Liver (tissue), 10 donors: ENCODE measurements at places on chromosomes 5 and 9. TPM values are rescaled to one million over a fixed set of nuclear protein-coding genes. Genes with fewer than 3 reads are reported as not detected.

DNA sequence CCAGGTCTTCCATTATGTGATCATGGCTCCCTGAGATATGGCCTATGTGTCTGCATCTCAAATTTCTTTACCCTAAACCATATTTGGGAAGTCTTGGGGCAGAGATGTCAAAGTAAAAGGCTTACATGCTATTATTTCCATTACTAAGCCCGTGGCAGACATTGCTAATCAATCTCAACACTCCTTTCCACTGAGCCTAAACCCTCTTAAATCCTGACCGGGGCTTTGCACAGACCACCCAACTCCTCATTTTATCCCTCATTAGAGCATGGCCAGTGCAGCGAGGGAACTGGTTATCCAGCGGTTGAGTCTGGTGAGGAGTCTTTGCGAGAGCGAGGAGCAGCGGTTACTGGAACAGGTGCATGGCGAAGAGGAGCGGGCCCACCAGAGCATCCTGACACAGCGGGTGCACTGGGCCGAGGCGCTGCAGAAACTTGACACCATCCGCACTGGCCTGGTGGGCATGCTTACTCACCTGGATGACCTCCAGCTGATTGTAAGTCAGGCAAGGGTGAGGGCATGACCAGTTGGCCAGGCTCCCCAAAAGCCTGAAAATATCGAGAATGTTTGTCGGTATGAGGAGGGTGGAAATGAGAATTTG lies 11.0 kb downstream of the BSPRY start:
- no peak for DNase-seq

GRCh38 chr5:96807075-96807654 lies 580 bp downstream of the ERAP1 start:
- DNase-seq = peak; percentile 87

- no peak for DNase-seq
Measured at GRCh38 chr5:81747030-81747429, 3.9 kb downstream of the SSBP2 start.

- DNase-seq = no peak
Measured at GRCh38 chr5:178941361-178941760, 363 bp downstream of the ZNF454 start.

DNA sequence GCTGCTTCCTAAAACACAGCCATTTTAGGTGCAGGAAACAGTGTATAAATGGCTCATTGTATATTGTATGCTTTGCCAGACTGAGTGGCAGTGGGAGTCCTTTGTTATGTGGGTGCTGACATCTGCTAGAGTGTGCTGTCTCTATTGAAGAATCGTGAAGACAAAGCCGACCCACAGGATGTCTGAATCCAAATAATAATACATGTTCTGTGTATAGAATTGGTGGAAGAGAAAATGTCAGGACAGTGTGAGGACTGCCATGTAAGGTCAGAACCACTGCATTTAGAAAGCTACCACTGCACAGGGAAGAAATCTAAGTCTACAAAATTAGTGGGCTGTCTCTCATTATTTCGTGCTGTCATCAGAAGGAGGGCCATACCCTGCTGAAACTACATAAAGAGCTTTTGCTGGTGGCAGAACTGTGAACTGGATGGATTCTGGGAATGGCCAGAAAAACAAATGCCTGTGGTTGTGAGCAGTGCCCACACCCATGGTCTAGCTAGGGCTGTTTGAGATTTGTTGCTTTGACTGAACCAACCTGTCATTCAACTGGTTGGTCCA lies 2.5 kb downstream of the IL7R start:
- no peak for DNase-seq

- no peak for DNase-seq
Measured at GRCh38 chr5:172561151-172561550, 79.9 kb upstream of the NEURL1B start.

GRCh38 chr5:34022121-34022705 lies 14.4 kb upstream of the AMACR start:
- DNase-seq = no peak

The CCNJL gene
- 0.42 TPM for polyA plus RNA-seq

GRCh38 chr5:60814498-60814897 lies 29.6 kb downstream of the ELOVL7 start:
- no peak for DNase-seq

DNA sequence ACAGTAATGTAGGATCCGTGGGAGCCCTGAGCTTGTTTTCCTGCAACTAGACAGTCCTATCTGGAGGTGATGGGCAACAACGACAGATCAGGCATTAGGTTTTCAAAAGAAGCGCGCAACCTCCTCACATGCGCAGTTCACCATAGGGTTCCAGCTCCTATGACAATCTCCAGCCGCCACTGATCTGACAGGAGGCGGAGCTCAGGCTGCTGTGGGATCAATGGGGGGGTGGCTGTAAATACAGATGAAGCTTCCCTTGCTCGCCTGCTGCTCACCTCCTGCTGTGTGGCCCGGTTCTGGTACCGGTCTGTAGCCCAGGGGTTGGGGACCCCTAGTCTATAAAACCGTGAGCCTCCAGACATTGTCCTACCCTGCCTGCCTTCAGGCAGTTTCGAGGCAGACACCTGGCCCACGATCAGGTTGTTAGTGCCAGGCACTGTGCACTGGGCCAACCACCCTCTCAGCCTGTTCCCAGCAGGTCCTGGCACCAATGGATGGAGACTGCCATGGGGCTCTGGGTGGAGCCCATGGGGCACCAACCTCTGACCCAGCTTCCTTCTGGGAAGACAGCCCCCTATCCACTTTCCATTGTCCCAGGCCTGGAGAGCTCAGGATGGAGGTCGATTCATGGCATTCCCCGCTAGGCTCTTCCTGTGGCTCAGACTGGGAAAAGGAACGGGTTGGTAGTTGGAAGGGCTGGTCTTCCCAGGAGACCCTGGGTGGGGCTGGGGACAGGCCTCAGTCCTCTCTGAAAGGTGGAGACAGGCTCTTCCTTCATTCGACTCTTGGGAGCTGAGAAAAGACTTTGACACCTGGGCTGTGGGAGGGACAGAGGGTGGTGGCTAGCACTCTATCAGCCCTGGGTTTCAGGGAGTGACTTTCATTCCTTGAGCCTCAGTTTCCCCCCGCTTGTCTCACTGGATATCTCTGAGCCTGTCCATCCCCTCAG lies 1.7 kb downstream of the ENDOG start:
- DNase-seq = no peak

- DNase-seq = no peak
Measured at GRCh38 chr5:41527201-41527779, 16.9 kb upstream of the PLCXD3 start.

GRCh38 chr5:39215857-39216256 lies 3.5 kb downstream of the FYB1 start:
- DNase-seq = no peak

- no peak for DNase-seq
Measured at GRCh38 chr5:146799231-146799630, 79.3 kb downstream of the PPP2R2B start.

DNA sequence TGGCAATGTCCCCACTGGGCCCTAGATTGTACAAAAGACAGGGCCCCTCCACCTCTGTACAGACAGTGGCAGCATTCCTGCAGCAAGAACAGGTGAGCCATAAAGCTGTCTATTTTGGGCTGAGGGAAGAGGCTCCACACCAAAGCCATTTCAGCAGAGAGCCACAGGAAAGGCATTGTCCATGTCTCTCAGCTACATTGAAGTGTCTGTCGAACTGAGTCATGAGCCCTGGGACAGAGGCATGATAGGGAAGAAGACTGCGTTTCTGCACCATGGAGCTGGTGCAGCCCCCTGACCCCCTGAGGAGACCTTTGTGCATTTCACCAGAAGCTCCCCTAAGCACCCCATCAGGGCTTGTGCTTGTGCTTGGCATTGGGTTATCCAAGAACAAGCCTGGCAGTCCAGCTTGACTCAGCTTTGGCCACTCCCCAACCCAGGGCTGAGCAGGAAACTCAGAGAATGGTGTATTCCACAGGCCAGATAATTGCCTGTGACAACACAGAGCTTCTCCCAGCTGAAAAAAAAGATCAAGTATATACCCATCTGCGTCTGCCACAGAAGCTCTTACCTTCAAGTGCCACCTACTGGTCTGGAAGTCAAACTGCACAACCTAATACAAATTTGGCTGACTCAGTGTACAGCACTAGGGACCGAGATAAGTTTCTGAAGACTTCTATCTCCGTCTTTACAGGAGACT lies 5.9 kb upstream of the FRMD3 start:
- no peak for DNase-seq

DNA sequence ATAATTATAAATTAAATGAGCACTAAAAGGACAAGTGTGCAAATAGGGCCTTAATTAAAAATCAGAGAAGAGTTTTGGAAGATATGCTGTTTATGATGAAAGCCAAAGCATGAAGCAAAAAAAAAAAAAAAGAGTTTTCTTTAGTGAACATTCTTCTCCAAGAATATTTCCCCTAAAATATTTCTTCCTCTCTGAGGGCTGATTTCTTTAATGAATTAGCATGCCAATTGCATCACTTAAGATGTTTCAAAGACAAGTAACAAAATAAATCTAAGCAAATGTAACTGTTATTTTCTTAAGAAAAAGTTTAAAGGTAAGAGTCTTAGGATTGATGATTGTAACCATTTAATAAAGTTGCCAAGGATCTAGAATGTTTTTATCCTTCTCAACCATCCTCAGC lies 81.6 kb upstream of the MPDZ start:
- DNase-seq = no peak

The IL9 gene
- polyA plus RNA-seq = not detected

DNA sequence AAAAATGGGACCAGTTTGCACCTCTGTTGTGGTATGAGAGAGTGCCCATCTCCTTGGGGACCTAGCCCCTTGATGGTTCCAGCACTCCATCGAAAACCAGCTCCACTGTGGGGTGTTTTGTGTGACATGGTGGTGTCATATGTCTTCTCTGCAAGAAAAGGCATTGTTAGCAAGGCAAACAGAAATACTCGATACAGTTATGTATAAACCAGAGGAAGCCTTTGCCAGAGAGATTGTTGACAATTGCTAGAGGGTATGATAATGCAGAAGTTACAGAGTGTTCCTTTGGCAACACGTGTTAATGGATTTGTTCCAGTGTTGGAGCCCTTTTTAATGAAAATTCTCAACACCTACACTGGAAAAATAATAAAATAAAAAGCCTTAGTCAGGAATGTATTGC lies 270.4 kb upstream of the DMRT1 start:
- no peak for DNase-seq

GRCh38 chr9:111851553-111851952 lies 45.1 kb upstream of the UGCG start:
- DNase-seq = no peak

DNA sequence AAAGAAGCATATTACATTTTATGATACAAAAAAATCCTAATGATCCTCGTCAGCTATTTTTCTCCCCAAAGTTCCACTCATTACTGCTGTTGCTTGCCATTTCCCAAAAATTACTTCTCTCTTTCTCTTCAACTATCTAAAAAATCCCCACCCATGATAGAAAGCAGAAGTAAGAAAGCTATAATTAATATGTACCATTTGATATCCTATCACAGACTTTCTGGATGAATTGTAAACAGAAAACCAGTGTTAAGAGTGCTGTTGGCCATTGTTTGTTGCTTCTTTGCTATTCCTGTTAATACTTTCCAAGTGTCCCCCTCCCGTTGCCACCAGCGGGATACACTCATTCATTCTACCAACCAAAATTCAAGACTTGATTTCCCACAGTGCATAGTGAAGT lies 136.3 kb upstream of the SMARCA2 start:
- no peak for DNase-seq

GRCh38 chr5:61657010-61657409 lies 325.0 kb downstream of the ZSWIM6 start:
- DNase-seq = no peak

The KIF2A gene
- 6.3 TPM for polyA plus RNA-seq

DNA sequence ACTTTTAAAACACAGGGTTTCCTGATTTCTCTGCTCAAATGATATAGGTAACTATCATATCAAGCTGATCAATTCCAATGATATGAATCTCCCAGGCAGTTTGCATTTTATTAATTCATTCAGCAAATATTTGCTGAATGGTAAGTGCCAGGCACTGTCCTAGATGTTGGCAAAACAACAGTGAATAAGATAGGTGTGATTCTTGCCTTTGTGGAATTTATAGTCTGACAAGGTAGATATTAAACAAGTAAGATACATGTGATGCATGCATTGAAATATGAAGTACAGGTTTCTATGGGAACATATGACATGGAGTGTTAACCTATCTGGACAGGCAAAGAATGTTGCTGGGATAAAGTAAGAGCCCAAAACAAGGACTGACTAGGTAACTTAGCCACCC lies 231.8 kb upstream of the DAB2 start:
- no peak for DNase-seq

DNA sequence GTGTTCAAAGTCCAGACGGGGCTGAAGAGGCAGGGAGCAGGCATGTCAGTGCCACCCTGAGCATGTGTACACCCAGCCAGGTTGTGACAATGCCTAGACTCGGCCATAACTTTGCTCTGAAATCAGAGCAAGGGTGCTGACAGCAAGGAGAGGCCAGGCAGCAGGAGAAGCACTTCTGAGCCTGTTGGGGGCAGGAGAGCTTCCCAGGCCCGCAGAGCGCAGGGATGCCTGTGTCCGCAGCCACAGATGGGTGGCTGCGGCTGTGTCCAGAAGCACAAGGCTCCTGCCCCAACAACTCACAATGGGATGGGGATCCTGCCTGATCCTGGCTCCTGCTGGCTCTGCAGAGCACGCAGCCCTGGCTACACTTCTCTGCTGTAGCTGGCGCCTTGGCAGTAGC lies 373.9 kb downstream of the CHSY3 start:
- DNase-seq = no peak

GRCh38 chr5:34486160-34486848 lies 169.8 kb upstream of the RAI14 start:
- peak; percentile 75 for DNase-seq

DNA sequence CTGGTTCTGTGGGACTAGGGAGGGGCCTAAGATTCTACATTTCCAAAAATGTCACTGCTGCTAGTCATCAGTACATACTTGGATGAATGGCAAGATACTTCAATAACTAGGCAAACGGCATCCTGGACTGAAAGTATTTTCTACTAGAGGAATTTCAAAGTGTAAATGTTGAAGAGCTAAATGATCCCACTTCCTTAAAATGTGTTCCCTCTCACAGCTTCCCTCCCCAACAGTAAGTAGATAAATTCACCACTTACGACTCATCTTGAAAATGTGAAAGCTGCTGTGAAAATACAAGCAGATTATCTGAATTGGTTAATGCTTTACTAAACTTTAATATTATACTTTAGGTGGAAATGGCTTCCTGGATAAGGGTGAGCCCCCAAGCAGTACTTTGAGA lies 1571.5 kb upstream of the WWC1 start:
- DNase-seq = no peak

DNA sequence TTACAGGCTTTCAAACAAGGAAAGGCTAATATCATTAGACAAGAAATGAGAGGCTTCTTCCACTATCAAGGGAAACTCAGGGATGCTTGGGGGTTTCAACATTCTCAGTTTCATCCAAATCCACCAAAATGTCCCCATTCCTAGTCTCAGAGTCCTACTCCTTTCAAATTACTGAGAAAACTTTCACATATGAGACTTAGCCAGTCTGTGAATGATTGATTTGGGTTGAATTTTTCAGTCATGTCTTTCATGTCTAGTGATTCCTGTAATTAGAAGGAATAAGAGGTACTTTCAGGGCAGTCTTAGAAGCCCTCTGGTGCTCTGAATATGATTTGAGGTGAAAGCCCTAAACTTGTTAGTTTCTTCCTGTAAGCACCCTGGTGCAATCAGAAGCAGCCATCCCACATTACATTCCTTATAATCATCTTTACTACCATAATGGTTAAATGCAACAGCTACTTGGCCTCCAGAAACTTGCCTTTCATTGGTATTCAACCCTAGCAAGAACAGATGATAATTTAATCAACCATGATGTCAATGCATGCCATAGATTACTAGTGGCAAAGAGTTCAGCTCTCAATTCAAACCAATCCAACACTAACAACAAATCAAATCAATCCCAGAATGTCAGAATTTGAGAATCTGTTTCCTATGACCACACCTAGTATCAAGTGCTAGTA lies 50.7 kb upstream of the RIC1 start:
- no peak for DNase-seq
